Astrocyte (in vitro differentiated cells and primary cell): ENCODE measurements at places on chromosomes 4 and X. TPM values are rescaled to one million over a fixed set of nuclear protein-coding genes. Genes with fewer than 3 reads are reported as not detected.

Gene GUCY1B1
- total RNA-seq = 1.5 and 2.5 TPM in 2 replicates

Gene MGAT4D
- not detected in 2 replicates for total RNA-seq

Gene PPP4R3C
- total RNA-seq = not detected in 2 replicates

Gene SFRP2
- total RNA-seq = 92.8 and 146 TPM in 2 replicates
